ENCODE measurements at places on chromosomes 7 and 10. TPM values are rescaled to one million over a fixed set of nuclear protein-coding genes. Genes with fewer than 3 reads are reported as not detected.

DNA sequence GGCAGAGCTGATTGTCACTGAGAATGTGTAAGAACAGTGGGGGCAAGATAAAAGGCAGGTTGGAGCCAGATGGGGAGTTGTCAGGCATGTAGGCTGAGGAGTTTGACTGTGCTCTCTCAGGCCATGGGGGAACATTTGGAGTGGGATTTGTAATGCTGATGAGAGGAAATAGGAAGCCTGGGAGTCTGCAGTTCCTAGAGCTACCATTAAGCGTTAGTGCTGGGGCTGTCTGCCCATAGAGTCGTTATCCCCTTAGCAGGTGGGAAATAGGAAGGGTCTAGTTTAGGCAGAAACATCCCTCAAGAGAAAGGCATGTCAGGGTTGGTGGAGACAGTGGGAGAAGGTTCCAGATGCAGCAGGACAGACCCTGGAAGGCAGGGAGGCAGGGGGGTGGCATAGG, 75.5 kb downstream of the RPS24 start:
- no peak for DNase-seq

DNA sequence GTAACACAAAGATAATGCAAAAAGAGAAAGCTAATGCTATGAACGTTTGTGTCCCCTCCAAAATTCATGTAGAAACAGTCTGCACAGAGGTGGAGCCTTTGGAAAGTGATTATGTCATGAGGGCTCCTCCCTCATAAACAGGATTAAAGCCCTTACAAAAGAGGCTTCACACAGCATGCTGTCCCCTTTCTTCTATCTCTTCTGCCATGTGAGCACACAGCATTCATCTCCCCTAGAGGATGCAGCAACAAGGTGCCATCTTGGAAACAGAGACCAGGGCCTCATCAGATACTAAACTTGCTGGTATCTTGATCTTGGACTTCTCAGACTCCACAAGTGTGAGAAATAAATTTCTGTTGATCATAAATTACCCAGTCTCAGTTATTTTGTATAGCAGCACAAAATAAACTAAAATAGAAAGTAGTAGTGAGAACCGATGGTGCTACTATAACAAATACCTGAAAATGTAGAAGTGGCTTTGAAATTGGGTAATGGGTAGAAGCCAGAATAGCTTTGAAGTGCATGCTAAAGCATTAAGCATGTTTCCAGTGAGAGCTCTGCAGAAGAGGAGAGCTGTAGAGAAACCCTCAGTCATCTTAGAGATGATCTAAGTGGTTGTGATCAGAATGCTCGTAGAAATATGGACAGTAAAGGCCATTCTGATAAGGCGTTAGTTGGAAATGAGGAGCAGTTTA, 108.7 kb downstream of the DNAJC1 start:
- DNase-seq = no peak

DNA sequence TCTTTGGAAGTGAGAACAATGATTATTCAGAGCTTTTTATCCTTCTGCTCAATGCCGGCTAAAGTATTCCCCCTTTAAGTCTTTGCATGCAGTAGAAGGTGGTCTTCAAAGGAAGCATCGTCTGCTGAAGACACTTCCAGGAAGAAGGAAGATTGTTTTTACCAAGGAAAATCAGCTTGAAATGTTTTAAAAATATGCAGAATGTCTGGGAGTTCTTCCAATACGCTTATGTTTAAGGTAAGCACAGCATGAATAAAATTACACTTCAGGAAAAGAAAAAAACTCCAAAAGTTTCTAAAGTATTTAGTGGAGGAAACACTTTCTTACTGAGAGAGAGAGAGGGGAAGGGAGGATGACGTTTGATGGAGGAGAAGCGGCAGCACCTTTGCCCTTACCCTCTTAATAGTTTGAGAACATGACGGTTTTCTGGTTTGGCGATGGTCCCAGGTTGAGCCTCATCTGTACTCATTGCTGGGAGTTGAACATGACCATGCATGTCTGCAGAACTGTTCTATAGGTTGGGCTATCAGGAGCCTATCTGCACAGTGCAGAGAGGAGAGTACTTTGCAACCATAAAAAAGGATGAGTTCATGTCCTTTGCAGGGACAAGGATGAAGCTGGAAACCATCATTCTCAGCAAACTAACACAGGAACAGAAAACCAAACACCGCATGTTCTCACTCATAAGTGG, 338.1 kb downstream of the ACTR3B start:
- no peak for DNase-seq

DNA sequence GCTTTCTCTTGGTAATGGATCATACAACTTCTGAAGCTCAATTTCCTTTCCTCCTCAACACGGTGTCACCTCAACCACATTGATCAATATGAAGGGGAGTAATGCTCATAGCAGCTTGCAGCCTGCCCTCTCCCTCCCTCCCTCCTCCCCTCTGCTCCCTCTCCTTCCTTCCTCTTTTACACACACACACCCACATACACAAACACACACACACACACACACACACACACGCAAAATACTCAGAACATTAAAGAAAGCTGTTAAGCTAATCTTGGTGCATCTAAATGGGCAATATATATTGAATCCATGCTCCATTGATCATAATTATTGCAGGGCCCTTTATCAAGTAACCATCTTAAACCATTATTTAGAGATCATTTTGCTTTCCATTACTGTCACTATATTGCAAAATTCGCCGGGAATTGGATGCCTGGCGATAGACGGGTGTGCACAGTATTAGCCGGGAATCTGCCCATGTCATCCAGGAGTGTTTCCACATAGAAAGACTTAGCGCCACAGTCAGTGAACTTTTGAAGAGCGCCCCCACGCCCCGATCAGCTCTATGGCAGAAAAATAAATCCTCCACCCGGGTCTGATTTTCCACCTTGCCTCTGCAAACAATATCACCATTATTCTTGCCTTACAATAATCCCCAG, 122.0 kb downstream of the PRLHR start:
- DNase-seq = peak; percentile 12

DNA sequence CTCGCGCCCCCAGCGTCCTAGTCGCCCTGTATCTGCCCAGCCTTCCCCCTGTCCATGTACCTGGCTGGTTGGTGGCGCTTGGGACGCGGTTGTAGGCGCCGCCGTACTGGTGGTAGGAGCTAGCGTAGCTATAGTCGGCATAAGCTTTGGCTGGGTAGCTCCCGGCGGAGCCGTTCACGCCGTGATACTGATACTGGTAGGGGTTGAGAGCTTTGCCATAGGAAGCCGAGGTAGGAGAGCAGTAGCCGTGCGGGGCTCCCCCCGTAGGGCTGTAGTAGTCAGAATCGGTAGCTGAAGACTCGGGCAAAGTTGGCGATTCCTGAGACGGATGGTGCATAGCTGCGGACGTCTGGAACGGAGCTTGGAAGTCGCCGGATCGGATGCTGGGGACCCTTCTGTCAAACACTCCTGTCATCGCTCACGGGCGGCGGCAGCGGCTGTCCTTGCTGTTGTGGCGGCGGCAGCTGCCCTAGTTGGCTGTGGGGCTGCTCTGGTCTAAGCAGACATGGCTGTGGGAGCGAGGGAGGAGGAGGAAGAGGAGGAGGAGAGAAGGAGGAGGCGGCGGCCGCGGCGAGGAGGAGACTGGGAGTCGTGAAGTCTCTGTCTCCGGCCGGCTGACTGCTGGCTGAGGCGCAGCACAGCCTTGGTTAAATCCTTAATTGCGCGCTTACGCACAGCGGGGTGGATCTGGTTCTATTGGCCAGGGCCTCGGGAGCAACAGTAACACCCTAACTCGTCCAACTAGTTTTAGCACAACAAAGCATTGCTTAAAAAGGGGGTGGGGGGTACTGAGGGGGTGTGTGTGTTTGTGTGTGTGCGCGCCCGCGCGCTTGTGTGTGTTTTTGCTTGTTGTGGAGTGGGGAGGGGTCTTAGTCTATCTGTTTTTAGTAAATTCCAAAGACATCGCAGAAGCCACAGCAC, at the start of gene DLX5:
DLX5 (minus strand) TSS at position 623 of the 921 bp plus-strand sequence; CDS start at position 415, 208 bp downstream.
- DNase-seq = no peak

DNA sequence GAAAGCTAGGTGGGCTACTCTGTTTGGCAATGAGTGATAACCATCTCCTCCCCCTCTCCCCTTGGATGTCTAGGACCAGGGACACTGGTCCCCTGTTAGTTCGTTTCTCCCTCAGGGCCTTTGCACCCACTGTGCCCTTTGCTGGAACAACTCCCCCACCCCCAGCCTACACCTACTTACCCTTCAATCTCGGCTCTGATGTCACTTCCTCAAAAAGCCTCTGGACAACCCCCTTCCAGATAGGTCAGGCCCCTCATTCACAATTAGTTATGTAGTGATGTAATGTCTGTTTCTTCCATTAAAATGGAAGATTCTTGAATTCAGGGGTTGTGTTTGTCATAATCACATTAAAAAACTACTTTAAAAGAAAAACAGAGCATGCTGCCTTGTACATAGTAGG, 152.9 kb downstream of the SNX10 start:
- no peak for DNase-seq

- DNase-seq = no peak
These were observed 320.3 kb downstream of the CCDC3 start for GRCh38 chr10:12681252-12681651.

DNA sequence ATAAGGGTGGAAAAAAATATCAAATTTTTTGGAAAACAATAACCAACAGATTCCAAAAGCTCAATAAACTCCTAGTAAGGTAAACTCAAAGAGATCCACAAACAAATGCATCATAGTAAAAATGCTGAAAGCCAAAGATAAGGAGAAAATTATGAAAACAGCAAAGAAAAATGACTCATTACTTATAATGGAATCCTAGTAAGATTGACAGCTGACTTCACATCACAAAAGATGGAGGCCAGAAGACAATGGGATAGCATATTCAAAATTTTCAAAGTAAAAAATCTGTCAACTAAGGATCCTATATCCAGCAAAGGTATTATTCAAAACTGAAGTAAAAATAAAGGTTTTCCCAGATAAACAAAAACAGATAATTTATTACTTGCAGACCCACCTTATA, 183.4 kb upstream of the VIPR2 start:
- no peak for DNase-seq

- no peak for DNase-seq
These were observed 78.1 kb upstream of the GLI3 start for GRCh38 chr7:42315103-42315502.

- DNase-seq = no peak
These were observed 30.7 kb downstream of the CUL2 start for GRCh38 chr10:35059481-35059880.

DNA sequence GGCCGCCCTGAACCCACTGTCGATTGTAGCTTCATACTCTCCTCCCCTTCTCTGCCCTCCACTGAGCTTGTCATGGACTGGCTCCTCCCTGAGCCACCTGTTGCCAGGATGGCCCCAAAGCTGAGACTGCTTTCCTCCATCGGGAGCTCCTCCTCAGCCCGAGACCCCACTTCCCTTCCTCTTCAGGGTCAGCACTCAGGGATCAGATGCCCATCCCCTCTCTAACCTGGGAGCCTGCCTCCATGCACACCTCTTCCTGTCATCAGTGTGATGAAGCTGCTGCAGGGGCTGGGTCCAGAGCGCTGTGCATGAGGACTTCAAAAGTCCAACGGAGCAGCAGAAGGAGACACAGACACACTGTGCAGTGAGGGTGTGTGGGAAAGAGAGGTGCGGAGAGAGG, 201.1 kb downstream of the WDR37 start:
- no peak for DNase-seq

- no peak for DNase-seq
These were observed 27.4 kb upstream of the PSAP start for GRCh38 chr10:71878327-71879034.

- DNase-seq = no peak
These were observed 40.0 kb downstream of the ZNF438 start for GRCh38 chr10:30991647-30992011.

- no peak for DNase-seq
These were observed 1189.2 kb downstream of the TYW1 start for GRCh38 chr7:68185631-68186456.

- no peak for DNase-seq
These were observed 28.0 kb downstream of the VPS26A start for GRCh38 chr10:69151984-69152383.

DNA sequence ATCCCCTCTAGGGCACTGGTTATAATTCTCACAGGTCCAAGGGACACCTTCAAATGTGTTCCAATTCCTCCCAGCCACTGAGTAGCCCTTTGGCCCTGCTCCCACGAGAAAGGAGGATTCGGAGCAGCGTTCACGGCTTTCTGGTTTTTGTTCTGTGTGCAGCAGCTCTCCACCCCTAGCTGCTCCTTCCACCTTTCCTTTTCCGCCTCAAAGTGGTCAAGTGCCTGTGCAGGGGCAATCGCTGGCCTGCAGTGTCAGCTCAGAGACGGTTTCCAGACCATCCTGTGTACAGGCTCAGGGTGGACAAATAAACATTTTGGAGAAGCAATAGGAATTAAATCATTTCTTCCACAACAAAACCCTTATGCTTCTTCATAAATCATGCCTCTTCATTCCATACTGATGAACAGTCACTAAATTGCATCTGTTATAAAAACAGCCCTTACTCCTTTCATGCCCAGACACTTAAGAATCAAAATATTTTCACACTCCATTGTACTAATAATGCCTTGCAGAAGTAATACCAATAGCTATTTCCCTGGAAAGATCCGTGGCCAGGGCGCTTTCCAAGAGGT, 1.1 kb downstream of the KIAA1549 start:
- no peak for DNase-seq

GRCh38 chr7:123692471-123692877, 36.8 kb downstream of the LMOD2 start:
- DNase-seq = no peak

- no peak for DNase-seq
These were observed 85.2 kb downstream of the WNT2 start for GRCh38 chr7:117237646-117238045.

LDB3 gene
- polyA plus RNA-seq = 1.2 TPM

TAS2R41 gene
- not detected for polyA plus RNA-seq

LIPF gene
- polyA plus RNA-seq = 0.26 TPM

CLRN3 gene
- 17.3 TPM for polyA plus RNA-seq

BMPER gene
- 24.7 TPM for polyA plus RNA-seq

UPK3BL2 gene
- 13.7 TPM for polyA plus RNA-seq

GHRHR gene
- polyA plus RNA-seq = 0.29 TPM

ITPRID1 gene
- not detected for polyA plus RNA-seq

SLC13A1 gene
- 29.2 TPM for polyA plus RNA-seq

FZD8 gene
- 10.7 TPM for polyA plus RNA-seq

UNCX gene
- 9.3 TPM for polyA plus RNA-seq
